ENCODE measurements at places on chromosomes 13 and 19.

GRCh38 chr19:7933828-7934725, 8.1 kb upstream of the CTXN1 start:
- DNase-seq: no peak

DNA sequence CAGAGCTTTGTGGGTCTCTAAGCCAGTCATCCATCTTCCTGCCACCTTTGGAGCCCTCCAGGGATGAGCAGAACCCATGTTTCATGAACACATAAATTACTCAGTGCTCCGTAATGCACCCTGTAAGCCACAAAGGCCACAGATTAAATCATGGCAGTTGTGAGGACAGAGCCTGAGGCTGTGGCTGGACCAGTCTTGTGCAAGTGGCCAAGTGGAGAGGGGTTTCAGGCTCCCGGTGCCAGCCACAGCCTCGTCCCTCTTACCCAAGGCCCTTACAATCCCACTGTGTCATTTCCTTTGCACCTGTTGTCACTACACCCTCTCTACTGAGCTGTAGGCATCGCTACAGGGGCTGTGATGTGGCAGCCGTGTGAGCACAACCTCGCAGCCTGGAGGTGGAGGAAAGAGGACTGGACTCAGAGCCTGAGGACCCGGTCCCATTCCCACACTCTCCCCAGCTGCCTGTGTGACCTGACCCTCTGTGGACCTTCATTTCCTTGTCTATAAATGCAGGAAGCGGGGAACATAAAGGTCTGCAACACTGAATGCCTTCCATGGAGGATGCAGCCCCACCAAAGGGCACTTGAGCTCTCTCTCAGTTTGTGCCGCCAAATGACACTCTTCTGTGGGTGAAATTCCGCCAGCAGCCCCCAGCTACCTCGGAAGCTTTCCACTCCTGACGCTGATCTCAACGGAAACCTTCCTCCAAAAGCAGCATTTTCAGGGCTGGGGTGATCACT, 792.0 kb downstream of the UQCRFS1 start:
- no peak for DNase-seq

GRCh38 chr19:16185768-16186123, 536 bp downstream of the FAM32A start:
- no peak for DNase-seq

DNA sequence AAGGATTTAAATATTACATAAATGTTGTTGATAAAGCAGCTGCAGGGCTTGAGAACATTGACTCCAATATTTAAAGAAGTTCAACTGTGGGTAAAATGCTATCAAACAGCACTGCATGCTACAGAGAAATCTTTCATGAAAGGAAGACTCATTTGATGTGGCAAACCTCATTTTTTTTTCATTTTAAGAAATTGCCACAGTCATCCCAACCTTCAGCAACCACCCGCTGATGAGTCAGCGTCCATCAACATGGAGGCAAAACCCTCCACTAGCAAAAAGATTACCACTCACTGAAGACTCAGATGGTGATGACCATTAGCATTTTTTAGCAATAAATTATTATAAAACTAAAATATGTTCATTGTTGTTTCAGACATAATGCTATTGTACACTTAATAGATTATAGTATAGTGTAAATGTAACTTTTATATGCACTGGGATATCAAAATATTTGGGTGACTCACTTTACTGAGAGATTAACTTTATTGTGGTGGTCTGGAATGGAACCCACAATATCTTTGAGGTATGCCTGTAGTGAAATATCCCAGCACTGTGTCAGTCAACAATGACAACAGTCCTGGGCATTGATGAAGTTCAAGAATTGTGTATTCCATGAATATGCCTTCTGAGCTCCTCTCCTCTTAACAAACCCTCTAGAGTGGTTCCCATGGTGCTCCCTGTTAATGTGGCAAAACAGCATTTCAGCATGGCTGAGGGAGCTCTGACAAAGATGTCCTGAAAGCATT, 52.4 kb upstream of the SOX21 start:
- DNase-seq: no peak

- no peak for DNase-seq
These were observed 137.9 kb downstream of the KATNAL1 start for GRCh38 chr13:30169442-30169841.

DNA sequence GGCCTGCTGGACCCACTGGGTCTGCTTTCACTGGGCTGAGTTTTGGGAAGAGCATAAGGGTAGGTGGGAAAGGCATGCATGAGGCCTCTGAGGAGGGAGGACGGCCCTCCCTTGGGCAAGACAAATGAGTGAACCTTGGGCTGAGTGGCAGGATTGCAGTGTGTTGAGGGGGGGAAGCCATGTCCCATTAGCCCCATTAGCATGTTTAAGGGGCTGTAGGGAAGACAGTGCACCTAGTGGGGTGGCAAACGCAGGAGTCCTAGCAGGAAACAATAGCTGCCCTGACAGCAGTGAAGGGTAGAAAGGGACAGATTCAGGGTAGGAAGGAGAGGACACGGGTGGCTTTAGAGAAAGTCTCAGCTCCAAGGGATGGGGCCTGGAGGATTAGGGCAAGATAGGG, 3.1 kb upstream of the ZBTB45 start:
- no peak for DNase-seq

DNA sequence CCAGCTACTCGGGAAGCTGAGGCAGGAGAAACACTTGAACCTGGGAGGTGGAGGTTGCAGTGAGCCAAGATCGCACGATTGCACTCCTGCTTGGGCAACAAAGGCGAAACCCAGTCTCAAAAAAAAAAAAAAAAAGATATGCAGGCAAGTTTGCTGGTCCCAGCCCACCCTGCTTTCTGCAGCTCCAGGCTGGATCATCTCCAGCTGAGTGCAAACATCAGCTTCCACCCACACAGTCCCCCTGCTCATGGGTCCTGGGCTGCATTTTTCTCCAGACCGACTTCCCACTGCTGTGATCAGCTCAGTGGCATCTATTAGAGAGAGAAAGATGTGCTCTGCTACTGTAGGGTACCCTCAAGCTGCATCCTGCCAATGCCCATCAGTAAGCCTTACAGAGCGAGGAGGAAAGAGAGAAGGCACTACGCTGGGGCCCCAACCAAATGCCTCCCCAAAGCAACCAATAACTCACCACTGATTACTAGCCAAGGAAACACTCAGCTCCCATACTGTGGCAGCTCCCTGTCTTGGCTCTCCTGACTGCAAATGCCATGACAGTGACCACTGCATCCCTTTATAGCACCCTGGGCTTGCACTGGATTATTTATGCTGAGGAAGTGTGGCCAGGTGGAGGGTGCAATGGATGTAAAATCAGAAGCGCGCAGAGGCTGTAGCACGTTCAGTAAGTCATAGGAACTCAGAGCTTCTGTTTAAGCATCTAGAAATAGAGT, 170.9 kb upstream of the ZNF507 start:
- no peak for DNase-seq

DNA sequence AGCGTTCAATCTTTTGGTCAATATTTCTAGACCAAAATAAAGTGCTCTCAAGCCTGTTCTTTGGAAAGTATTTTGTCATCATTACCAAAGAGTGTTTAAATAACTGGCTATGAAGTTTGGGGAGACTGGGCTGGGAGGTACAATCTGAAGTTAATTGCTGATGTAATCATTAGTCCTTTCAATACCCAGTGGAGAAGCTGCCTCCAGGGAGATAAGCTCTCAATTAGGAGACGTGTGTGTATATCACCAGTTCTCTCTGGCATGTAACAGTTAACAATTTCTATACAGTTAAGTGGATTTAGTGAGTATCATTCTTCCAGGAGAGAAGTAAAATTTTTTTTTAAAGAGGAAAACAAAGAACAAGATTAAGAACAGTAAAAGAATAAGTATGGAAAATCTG, 1.4 kb downstream of the COL4A1 start:
- DNase-seq: no peak

DNA sequence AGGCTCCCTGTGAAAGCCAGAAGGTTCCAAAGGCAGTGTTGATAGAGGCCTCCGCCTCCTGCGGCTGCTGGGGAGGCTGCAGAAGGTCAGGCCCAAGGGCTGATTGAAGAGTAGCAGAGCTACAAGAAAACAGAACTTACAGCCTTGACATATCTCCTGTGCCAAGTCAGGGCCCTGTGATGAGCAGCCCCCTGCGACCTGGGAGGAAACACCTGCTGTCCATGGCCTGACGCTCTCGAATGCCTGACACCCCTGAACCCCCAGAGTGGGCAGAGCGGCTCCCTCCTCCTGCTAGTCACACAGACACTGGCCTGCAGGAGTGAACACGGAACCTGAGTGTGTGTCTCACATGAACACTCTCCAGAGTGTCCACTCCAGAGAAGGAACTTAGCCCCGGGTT, 38.2 kb upstream of the TUBGCP3 start:
- no peak for DNase-seq

DNA sequence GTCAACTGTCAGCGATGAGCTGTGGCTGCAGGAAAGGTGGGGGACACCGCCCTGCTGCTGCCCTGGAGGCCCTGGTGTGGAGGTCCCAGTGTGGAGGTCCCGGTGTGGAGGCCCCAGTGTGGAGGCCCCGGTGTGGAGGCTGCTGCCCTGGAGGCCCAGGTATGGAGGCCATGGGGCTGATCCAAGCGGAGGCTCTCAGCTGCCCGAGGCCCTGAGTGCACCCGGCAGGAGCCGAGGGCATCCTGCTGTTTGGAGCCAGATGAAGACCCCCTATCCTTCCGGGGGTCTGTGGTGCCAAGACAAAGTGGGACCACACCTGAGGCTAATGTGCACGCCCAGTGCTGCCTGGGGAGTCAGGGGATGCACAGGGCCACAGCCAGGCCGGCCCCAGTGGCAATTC, 210.4 kb upstream of the SOX1 start:
- DNase-seq: no peak

DNA sequence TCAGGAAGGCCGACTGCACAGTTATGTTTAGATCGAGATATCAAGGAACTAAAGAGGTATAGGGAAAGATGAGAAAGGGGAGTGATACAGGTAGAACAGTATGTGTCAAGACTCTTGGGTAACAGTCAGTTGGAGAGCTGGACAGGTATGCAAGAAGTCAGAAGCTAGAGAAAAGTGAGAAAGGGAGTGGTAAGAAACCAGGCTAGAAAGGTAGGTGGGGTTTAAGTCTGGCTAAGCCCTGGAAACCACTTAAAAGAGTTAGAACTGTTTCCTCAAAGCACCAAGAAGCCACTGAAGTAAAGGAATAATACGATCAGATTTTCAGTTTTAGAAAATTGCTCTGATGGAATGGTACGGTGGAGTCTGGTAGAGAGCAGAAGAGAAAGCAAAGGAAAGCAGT, 196.4 kb downstream of the VWA8 start:
- no peak for DNase-seq

- no peak for DNase-seq
These were observed 8.2 kb upstream of the ERFL start for GRCh38 chr19:41936416-41936850.

- DNase-seq: no peak
These were observed 66.1 kb upstream of the DIAPH3 start for GRCh38 chr13:60229708-60230272.

DNA sequence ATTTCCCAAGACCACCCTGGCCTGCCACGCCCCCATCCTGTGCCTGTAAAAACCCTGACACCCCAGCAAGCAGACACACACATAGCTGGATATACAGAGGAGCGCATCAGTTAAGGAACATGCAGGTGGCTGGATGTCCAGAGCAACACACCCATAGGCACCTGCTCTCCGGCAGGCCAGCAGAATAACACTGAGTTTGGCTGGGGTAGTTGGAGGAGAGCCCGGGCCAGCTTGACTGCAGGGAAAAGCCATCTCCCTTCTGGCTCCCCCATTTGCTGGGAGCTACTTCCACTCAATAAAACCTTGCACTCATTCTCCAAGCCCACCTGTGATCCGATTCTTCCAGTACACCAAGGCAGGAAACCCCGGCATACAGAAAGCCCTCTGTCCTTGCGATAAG, 8.9 kb downstream of the RASL11A start:
- DNase-seq: no peak

- no peak for DNase-seq
These were observed 3.1 kb downstream of the TMED1 start for GRCh38 chr19:10832939-10833296.

DNA sequence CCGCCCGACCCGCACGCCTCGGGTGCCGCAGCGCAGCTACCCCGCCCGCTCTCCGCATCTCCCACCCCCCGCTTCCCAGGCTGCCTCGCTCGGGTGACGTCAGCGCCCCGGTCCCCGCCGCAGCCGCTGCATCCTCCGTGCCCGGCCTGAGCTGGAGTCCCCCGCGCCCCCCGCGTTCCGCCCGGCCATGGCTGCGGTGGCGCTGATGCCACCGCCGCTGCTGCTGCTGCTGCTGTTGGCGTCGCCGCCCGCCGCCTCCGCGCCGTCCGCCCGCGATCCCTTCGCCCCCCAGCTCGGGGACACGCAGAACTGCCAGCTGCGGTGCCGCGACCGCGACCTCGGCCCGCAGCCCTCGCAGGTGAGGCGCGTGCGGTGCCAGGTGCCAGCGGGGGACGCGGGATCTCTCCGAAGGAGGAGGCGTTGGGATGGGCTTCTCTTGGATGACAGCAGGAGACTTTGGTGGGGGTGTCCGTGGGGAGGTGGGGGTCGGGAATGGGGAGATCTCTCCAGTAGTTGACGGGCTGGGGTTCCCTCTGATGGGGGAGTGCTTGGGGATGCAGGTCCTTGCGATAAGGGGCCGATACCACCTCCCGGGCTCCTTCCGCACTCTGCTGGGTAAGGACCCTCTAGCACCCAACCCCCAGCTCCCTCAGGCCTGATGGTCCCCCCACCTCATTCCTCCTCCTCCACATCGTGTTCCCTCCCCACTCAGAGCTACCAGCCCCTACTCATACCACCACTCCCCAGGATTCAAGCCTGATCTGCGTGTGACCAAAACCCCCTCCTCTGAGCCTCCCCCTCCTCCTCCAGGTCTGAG, at the start of gene TMEM59L:
TSS of gene TMEM59L (plus strand) at position 99 of the 817 bp plus-strand sequence. CDS start at position 188, 89 bp downstream.
- DNase-seq: no peak

GRCh38 chr19:44576843-44577565, 36.4 kb upstream of the IGSF23 start:
- no peak for DNase-seq

DNA sequence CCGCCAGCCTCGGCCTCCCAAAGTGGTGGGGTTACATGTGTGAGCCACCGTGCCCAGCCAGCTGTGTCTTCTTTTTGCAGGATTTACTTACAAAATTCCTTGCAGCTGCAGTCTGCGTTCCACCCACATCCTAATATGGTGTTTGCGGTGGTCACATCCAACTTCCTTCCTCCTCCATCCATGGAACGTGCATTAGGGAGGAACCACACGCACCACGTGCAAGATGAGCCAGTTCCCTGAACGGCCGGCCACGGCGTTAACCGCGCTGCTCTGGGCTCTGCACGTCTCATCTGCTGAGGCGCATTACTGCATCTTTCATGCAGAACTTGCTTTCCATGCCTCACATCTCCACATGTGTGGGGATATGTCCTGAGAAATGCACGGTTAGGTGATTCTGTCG, 13.0 kb upstream of the SIGLEC11 start:
- no peak for DNase-seq

- DNase-seq: no peak
These were observed 187.0 kb upstream of the EDNRB start for GRCh38 chr13:78105656-78106055.

GRCh38 chr13:59000770-59001169, 1163.0 kb downstream of the DIAPH3 start:
- DNase-seq: no peak

- DNase-seq: peak; percentile 12
These were observed 226.3 kb downstream of the SLC7A1 start for GRCh38 chr13:29369060-29369743.

- no peak for DNase-seq
These were observed 8.2 kb downstream of the RASGRP4 start for GRCh38 chr19:38417544-38418506.

- DNase-seq: no peak
These were observed 467 bp downstream of the LAMP1 start for GRCh38 chr13:113297370-113298042.

GRCh38 chr13:45690636-45691035, 11.5 kb upstream of the CBY2 start:
- no peak for DNase-seq
